ENCODE measurements at places on chromosomes 2 and 18.

DNA sequence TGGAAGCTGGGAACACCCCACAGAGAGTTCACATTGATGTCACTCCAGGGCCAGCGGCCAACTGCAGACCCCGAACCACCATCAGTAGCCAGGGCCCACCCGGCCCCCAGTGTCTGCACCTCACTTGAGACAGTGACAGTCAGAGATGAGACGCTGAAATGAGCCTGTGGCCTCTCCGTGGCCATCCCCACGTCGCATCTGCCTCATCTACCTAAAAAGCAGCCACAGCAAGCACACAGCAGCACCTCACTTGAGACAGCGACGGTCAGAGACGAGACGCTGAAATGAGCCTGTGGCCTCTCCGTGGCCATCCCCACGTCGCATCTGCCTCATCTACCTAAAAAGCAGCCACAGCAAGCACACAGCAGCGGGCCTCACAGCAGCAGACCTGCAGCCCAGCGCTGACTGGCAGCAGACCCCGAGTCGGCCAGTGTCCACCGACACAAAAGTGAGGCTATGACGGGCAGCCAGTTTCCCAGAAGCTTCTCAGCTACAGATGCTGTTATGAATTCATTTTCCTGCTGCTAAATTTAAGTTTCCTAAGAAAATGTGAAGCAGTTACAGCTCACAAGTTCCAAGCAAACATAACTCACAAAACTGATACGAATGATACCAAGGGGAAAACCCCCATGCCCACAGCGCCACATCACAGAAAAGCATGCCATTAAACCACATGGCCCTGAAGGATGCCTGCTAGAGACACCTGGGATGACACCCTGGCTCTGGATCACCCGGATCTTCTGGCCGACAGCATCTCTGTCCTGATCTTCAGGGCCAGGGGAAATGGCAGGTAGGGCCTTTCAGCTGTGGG lies 27.7 kb downstream of the SNORC start:
- no peak for DNase-seq

- no peak for DNase-seq
Observed at GRCh38 chr2:108182489-108182888, 57.3 kb upstream of the SULT1C3 start.

DNA sequence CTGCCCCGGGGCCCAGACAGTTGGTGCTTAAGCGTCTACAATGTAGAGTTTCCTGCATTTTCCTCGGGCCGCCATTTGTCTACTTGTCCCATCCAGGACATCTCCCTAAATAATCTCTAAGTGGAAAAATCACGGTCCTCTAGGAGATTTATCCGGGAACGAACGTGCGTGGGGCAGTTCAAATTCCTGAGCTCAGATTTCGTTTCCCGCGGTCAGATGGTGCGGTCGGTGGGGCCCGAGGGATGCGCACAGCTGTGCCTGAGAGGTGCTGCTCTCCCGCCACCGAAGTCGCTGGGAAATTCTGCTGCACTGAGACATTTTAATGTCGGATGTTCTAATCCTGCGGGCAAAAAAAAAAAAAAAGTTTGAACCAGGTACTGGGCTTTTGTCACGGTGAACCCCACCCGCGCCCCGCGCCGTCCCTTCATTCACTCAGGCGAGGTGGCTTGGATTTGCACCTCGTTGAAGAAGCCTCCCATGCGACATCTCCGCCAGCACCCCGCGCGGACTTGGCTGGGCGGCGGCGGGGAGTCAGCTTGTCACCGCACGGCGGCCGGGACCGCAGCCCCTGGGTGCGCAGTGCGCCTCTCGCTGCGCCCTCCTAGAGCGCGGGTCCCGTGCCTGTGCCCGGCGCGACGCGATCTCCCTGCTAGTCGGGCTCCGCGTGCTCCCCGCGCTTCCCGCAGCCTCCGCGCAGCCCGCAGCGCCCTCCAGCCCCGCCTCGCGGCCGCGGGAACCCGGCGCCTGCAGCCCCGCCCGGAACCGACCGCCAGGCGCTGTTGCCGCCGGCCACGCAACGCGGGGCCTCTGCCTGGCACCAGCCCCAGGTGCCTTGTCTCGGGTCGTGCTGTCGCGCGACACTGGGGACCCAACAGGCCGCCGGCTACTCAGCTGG lies 191.9 kb upstream of the TCF4 start:
- DNase-seq = no peak

GRCh38 chr2:197707316-197708213 lies 2.4 kb downstream of the MARS2 start:
- peak; percentile 36 for DNase-seq

Data from astrocyte of the cerebellum (primary cell).